ENCODE measurements at places on chromosomes 2 and 18.
A peak's percentile ranks its signal among the peaks of the same experiment; 100 is the strongest.

DNA sequence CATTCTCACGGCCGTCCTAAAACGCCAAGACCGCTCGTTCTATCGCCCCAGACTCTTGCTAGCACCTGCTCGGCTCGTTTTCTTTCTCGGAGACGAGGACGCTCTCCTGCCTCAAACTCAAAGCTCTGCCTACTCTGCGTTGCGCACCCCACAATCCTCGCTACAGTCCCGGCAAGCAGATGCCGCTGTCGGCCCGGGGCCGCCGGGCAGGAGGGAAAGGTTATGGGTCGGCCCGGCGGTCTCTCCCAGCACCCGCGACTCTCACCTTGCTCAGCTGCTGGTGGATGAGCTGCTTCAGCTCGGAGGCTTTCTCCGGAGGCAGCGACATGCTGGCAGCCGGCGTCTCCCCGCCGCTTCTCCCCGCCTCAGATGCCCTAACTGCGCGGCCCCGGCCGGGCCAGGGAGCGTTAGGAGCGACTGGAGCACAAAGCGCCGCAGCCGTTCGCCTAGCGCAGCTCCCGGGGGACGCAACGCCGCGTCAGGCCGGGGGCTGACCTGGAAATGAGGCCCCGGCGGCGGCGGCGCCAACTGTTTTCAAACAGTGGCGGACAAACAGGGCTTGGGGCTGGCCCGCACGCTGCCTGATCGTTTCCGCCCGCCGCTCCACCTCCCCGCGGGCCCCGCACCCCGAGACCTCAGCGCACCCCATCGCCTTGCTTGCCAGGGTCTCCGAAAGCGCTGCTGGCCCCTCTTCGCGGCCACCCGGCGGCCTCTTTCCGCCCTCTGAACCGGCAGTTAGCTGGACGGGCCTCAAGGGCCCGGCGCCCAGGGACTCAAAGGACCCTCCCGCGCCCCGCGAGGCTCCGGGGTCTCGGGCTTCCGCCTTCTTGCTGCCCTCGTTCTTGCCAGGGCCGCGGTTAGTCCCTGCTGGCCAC, at the start of the genes CEP76 and PSMG2:
Gene CEP76 (minus strand): TSS at position 503 of the 875 bp plus-strand sequence. CDS start 175 bp downstream, at position 328.
Gene PSMG2 (plus strand): TSS at position 822 of the 875 bp plus-strand sequence. CDS start 66 bp downstream, outside the sequence.
- peak; percentile 87 for DNase-seq

GRCh38 chr18:57497372-57498294, 62.5 kb downstream of the ONECUT2 start:
- DNase-seq = no peak

GRCh38 chr2:135186054-135186453, 134.0 kb downstream of the RAB3GAP1 start:
- DNase-seq = no peak

- peak; percentile 75 for DNase-seq
Measured at GRCh38 chr2:202588647-202589581, 45.9 kb upstream of the FAM117B start.

- DNase-seq = no peak
Measured at GRCh38 chr2:68762665-68763064, 28.1 kb downstream of the ARHGAP25 start.

DNA sequence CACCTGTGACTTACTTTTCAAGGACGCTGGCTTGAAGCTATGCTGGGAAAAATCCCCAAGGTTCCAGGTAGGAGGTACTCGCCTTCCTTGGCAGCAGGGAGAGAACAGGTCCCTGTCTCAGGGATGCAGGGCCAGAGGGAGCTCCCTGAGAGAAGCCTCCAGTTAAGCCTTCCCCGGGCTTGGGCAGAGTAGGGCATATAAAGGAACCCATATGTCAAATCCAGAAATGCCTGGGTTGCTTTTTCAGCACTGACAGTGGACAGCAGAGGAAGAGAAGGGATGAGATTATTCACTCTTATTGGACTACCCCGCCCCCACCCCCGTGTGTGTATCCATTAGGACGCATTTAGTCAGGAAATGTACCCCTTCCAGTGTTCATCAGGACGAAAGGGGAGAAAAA, 89.3 kb upstream of the TEX51 start:
- no peak for DNase-seq

- no peak for DNase-seq
Measured at GRCh38 chr2:221485503-221485870, 86.6 kb downstream of the EPHA4 start.

DNA sequence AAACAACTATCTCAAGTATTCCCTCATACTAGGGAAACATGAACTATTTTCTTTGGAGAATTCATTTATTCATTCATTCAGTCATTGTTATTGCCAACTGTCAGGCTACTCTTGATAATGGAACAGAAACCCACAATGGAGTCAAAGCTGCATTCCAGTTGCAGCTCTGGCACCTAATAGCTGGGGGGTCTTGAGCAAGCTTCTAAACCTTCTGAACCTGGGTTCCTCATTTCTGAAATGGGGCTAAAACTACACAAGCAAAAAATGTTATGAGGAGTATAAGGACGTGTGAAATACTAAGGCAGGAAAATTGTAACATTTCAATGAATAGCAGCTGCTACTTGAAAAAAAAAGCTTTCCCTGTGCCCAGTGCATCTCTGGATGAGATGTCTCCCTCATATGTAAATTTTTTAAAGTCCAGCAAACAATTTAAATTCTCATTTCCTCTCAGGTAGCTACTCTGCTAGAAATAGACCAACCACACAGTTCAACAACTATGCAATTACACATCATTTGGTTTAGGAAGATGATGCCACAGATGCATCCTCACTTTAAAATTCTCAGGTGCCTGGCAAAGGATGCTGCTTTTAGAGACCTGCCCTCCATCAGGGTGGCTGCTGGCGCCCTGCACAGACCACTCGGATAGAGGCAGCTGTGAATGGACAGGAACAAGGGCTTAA, 38.5 kb downstream of the SPRED2 start:
- no peak for DNase-seq

- no peak for DNase-seq
Measured at GRCh38 chr2:222797871-222798270, 63.0 kb upstream of the ACSL3 start.

Data from Ammon's horn (tissue), 1 donor.